HFFc6 (cell line): ENCODE measurements at places on chromosomes 7 and 10. TPM values are rescaled to one million over a fixed set of nuclear protein-coding genes. Genes with fewer than 3 reads are reported as not detected.

GRCh38 chr10:102152545-102152890 is 329 bp downstream of the NOLC1 start:
- no peak for DNase-seq

DNA sequence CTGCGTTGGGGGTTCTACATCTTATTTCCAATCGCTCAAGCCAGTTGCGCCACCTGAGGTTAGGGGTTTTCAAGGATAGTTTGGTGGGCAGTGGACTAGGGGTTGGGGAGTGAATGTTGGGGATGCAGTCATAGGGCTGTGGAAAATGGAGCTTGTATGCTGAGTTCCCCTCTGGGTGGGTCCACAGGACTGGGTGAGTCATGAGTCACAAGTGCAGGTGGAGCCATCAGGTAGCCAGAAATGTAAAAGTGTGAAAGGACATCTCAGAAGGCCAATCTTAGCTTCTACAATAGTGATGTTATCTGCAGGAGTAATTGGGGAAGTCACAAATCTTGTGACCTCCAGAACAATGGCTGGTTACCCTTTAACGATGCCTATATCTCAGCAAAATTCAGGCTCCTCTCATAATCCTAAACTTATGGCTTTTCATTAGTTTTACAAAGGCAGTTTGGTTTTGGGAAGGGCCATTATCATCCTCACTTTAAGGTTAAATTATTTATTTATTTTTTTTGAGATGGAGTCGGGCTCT is 18.0 kb upstream of the MKRN1 start:
- DNase-seq, result no peak

DNA sequence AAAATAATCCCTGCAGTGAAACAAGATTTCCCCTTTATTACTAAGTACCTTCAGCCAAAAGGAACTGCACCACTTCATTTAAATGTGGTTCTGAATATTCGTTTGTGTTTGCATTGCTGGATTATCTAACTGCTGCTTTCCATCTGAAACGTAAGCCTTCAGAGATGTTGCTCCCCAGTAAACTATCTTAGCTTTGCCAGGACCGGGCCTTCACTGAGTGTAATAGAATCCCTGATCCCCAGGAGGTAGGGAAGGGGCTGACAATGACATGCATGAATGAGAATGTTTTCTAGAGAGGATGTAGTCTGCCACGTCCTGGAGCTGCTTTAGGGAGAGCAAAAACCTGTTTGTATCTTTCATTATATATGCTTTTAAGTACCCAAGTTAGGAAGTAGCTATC is 19.5 kb upstream of the INSYN2A start:
- no peak for DNase-seq

DNA sequence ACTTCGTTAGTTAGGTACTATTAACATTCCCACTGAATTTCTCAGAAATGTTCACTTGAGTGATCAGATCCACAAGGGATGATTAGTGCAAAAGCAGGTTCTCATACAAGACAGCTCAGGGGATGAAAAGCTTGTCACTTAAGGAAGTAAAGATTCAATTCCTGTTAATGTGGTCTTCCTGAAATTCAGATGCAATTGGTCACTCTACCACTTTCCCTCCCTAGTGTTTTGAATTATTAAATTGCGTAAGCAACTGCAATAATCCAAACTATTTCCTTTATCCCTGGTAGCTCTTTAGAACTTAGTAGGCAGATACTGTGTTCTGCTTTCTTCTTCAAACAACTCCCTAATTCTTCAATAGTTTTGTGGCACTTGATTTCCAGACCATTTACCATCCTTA is 121.4 kb downstream of the MAGI2 start:
- DNase-seq, result peak; percentile 9

DNA sequence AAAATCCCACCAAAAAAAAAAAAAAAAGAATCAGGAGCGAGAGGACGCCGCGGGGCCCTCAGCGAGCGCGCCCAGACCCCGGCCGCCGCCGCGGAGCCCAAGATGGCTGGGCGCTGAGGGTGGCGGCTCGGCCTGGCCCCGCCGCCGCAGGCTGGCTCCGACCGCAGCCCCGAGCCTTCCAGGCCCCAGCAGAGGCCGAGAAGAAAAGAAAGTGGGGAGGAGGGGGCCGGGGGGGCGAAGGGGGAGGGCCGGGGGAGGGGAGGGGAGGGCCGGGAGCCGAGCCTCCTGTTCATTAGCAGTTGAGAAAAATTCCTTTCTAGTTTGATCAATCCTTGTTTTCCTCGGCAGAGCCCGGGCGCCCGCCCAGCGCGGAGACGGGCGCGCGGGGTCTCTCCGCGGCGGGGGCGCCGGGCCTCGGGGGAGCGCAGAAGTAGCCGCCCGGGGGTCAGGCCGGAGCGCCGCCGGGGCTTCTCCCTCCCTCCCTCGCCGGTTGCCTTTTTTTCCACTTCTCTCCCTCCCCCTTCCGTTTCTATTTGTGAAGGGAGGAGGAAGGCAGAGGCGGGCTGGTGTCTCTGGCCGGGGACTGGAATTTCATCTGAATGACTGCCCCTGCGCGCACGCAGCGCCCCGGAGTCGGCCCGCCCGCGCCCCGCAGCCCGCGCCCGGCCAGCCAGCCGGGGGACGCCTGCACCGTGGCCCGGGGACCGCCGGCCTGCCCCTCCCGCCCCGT is 778 bp upstream of the TRIM8 start:
- DNase-seq, result peak; percentile 75

GRCh38 chr10:114647545-114648138 is 10.4 kb downstream of the ABLIM1 start:
- peak; percentile 51 for DNase-seq

DNA sequence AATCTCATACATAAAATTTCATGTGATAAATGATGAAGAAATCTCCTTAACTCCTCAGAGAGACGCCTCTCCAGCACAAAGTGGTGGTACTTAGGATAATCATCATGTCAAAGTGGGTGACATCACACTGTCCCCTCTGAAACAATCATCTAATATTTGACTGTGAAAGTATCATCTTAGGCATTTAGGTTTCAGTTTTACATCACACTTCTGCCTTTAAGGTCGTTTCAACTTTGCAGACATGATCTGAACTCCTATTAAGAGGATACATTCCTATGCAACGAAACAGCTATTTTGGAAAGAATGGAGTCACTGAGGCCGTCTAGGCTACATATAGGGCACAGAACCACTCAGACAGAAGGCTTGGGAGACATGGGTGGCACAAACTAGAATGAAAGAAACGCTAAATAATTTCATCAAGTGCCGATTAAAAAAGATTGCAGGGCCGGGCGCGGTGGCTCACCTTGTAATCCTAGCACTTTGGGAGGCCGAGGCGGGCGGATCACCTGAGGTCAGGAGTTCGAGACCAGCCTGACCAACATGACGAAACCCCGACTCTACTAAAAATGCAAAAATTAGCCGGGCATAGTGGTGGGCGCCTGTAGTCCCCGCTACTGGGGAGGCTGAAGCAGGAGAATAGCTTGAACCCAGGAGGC is 2.0 kb downstream of the VOPP1 start:
- no peak for DNase-seq

DNA sequence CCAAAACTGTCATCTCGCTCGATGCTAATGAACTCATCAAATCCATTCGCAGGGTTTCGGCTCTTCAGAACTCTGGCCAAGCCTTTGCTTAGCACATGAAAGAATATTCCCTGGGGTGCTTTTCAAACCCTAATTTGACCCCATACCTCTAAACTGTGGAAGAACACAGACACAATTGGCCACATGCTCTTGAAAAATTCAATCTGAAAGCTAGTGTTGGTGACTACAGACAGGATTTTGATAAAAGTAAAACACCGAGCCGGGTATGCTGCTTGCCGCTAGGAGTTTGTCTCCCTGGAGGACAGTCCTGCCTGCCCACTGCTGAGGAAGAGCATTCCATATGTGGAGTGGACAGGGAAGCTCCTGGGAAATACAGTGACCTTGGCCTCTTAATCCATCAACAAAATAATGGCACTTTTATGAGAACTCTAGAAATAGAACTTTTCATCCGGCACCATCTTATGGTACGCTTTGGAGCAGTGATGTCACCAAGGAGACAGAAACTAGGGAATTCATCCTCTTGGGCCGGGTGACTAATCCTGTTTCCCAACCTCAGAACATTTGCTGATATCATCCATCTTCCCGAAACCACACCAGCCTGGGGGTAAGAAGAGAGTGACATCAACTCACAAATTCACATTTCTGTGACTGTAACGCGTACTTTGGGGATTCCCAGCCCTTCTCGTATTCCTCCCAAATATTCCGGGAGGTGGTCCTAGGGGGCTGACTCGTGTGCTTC is 34.2 kb downstream of the MTURN start:
- peak; percentile 94 for DNase-seq

Gene CLDN4
- 0.05 and 0.34 TPM in 2 replicates for total RNA-seq

GRCh38 chr10:133466683-133467275 is 13.0 kb downstream of the SCART1 start:
- DNase-seq, result no peak

Gene CCZ1B
- total RNA-seq, result 33.4 to 37.7 TPM (median 34.8 TPM) in 3 replicates

Gene VAX1
- not detected in 2 replicates for total RNA-seq

DNA sequence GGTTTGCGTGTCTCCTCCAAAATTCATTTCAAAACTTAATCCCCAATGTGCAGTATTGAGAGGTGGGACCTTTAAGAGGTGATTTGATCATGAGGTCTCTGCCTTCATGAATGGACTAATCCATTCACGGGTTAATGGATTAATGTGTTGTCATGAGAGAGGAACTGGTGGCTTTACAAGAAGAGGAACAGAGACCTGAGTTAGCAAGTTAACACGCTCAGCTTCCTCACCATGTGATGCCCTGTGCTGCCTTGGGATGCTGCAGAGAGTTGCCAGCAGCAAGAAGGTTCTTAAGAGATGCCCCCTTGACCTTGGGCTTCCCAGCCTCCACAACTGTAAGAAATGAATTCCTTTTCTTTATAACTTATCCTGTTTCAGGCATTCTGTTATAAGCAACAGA is 3.7 kb upstream of the TCTN3 start:
- DNase-seq, result no peak

Gene SPDYE2
- 0.12 TPM in 1 of 3 replicates, not detected in the others for total RNA-seq

DNA sequence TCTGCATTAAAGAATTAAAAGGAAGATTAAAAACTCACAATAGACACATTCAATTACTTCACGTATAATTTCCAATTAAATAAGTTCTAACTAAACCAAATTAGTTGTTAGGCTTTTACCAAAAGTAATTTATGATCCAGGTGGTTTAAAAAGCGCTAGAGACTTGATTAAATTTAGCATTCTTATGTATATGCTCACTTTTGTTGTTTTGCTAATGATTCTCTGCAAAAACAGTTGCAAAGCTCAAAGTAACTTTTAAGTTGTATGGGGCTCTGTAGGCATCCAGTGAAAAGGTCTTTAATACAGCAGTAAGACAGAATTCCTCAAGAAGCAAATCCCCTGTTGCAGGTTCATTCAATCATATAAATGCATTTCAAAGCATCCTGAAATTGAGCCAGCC is 15.5 kb upstream of the PNPLA8 start:
- no peak for DNase-seq

Gene SPDYE5
- total RNA-seq, result not detected in 3 replicates

Gene CCDC3
- 0.08 TPM in 2 of 3 replicates, not detected in the other for total RNA-seq

DNA sequence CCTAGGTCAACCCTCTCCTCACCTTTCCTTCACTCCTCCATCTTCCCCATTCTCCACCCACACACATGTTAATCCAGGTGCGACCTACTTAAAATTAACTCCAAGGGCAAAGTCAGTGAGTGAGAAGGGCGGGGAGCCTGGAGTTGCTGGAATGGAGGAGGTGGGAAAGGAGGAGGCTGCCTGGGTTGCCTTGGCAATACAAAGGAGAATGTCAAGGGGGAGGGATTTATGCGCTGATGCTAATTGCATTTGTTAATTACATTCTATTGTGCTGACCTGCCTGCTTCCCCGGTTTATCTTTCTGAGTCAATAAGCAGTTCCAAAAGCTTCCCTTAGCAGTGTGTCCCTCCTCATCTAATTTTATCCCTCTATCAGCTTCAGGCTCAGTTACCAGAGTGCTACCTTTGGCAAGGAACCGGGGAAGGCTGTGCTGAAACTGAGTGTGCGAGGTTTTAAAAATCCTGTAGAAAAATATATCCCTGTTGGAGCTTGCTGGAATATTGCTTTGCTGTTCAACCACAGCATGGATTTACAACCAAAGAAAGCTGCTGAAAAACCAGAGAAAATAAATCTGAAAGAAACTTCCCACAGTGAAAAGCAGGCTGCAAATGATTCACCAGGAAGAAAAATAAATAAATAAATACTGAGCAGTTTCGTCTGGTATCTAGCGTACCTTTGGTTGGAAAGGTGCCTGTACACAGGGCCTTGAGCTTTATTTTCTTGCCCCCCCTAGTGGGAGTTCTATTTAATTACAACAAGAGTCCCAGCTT is 113.2 kb upstream of the DGKB start:
- peak; percentile 56 for DNase-seq
